Activated naive CD4-positive, alpha-beta T cell treated with anti-CD3 and anti-CD28 coated beads, Interleukin-2, amount 10 ng/mL, durations not matched to agents 7 days and 5 days (primary cell): ENCODE measurements at places on chromosomes 16 and 17.

- DNase-seq, result no peak
These were observed 80.2 kb upstream of the COX10 start for GRCh38 chr17:13989138-13989537.

DNA sequence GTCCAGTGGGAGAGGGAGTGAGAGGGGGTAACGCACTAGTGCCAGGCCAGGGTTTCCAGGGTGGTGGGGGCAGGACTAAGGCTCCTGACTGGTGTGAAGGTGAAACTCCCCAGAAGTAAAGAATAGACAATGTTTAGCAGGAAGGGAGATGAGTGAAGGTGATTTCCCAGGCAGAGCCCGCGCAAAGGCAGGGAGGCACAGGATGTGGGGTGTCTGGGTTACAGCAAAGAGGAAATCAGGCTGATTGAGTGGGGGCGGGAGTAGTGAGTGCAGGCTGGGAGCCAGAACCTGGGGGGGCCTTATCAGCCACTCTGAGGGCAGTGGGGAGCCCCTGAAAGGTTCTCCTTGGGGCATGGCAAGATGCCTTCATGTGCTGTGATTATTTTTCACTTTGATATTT, 167.5 kb downstream of the UTP18 start:
- DNase-seq, result peak; percentile 81

DNA sequence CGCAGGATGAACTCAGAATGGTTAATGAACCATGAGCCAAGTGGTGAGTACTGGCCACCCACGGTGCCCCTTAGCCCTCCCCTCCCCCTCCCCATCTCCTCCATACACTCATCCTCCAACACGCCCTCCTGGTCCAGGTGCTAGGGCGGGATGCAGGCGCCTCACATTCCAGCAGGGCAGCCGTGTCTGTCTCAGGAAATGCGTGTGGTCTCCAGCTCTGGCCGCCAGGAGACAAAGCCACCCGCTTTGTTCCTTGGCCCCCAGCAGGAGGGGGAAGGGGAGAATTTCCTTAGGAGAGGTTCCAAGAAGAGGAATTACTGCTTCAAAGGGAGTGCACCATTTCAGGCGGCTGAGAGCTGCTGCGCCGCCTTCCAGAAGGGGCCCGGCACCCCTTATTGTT, 29.7 kb upstream of the RMI2 start:
- DNase-seq, result no peak

GRCh38 chr16:48818257-48818656, 208.3 kb upstream of the N4BP1 start:
- no peak for DNase-seq

DNA sequence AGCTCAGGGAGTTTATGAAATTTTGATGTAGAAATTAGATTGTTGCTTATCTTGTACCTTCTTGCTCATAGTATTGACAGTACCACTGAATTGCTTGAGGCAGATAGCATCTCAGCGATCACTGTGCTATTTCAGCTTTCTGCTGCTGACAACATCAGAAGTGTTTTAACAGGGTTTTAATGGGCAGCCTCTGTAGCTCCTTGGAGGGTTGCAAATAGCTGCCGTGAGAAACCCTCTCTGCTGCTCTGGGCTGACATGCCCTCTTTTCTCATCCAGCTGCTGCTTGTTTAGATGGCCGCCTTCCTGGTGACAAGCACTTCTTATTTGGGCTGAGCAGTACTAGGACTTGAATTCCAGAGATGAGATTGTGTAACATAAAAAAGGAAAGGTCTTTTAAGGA, 180.2 kb upstream of the TBX2 start:
- DNase-seq, result no peak

- no peak for DNase-seq
These were observed 19.2 kb upstream of the USP22 start for GRCh38 chr17:21061971-21062526.

- DNase-seq, result no peak
These were observed 20.7 kb upstream of the C16orf78 start for GRCh38 chr16:49352892-49353291.

- DNase-seq, result no peak
These were observed 27.3 kb downstream of the CIBAR2 start for GRCh38 chr16:85084841-85085510.

- no peak for DNase-seq
These were observed 56.7 kb downstream of the TBX4 start for GRCh38 chr17:61508912-61509311.

DNA sequence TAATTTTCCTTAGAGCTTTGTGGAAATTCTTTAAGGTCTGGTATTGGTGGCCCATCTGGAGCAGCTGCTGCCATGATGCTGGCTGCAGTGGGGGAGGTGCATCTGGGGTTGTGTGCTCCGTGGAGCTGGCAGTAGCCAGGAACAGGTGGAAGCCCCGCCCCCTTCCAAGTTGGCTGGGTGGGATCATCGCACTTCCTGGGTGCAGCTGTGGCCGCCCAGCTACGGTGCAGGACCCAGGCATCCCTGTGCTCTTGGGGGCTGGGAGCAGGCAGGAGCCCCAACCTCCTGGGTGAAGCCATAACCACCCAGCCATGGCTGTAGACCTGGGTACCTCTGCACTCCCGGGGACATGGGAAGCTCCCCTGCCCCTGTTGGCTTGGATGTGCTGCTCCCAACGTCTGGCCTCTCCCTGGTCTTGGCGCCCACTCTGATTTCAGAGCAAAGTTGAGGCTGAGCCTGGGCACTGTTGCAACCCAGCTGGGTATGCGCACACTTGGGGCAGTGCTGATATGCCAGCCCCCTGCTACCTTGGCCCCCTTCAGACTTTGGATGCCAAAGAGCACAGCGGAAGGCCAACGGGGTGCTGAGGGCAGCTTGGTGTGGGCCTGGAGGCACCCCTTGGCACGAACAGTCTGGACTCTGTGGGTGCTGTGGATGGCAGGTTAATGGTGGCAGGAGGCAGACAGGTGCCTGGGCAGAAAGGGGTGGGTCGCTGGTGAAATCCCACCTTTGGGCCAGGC, 145.2 kb downstream of the MYO1D start:
- no peak for DNase-seq

- DNase-seq, result no peak
These were observed 6.9 kb downstream of the KRT31 start for GRCh38 chr17:41390411-41390938.

DNA sequence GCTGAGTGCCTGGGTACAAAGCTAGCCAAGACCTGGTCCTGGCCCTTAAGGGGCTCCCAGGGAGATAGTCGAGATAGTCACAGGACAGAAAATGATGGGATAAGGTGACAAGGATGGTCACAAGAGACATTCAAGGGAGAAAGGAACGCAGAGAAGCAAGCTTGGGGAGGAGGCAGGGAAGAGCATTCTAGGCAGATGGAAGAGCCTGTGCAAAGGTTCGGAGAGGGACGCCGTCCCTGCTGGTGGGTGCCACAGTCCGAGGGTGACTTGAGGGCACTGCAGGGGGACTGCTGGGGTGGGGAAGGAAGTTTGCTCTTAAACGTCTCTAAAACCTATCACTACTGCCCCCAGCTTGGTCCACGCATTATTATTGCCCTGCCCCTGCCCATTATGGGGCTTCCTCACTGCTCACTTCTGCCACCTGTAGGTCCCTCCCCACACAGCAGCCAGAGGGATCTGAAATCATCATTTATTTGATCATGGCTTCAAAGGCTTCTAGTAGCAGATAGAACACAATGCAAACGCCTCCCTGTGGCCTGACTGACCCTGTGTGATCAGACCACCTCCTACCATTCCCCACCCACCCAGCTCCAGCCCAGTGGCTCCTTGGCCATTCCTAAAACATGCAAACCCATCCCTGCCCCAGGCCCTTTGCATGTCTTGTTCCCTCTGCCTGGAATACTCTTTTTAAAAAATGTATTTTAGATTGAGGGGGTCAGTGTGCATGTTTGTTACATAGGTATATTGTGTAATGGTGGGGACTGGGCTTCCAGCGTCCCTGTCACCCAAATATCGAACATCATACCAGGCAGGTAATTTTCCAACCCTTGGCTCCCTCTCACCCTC, 60.3 kb downstream of the RMI2 start:
- peak; percentile 78 for DNase-seq

DNA sequence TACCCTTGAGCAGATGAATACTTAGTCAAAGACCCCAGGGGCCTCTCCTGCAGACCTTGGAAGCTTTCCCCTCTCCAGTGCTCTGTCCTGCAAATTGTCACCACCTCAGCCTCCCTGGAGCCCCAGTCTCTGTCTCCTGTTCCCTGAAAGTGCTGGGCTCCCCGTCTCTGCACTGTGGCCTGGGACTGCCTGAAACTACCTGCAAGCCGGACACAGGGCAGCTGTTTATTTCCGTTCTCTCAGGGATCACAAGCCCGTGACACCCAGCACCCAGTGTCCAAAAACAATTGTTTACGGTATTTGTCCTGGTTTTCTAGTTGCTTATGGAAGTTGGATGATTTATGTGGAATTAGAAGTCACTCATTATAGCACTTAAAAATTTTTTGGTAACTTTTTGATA, 81.6 kb upstream of the CHMP6 start:
- no peak for DNase-seq

DNA sequence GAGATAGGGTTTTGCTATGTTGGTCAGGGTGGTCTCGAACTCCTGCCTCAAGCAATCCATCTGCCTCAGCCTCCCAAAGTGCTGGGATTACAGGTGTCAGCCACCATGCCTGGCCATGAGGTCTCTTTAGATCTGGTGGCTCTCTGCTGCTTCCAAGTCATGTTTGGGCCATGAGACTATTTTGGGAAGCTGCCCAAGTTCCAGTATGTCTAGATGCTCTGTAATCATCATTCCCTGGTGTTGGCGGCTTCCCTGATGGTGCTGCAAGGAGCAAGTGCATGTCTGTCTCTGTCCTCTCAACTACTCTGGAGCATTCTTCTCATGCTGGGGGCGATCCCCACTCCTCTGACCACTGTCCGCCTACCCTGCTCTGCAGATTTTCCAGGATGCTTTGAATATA, 6.4 kb upstream of the ODF4 start:
- no peak for DNase-seq

DNA sequence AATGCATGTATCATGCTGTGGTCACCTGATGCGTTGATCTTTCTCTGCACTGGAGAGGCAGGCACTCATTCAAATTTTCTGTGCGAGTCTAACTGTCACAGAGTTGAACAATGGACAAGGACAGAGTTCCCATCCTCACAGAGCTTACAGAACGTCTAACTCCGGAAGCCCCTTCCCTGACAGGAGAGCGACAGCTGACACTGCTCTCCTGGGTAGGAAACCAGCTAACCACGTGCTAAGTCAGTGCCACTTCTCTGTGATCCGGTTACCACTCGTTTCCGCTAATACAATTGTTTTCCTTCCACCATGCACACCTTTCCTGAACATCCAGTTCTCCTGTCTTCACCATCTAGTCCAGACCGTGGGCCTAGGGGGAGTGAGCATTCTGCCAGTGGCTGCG, 11.3 kb downstream of the KLHDC4 start:
- no peak for DNase-seq

- DNase-seq, result no peak
These were observed 293.8 kb downstream of the HS3ST3B1 start for GRCh38 chr17:14594690-14595089.

GRCh38 chr16:85353839-85354685, 241.8 kb upstream of the CIBAR2 start:
- no peak for DNase-seq

DNA sequence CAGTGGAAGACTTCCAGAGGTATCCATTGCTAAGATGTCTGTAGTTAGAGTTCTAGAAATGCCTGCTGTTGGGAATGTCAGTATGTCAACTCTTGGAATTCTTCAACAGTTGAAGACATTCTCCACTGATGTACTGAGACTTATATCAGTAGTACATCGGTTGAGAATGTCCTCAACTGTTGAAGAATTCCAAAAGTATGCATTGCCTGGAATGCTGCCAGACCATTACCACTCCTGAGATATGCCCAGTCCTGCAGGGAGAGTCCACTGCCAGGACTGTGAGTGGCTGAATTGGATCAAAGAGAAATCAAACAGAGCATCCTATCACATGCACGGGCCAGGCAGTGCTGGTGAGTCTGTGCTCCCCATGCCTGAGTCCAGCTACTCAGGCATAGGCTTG, 42.0 kb downstream of the IL21R start:
- no peak for DNase-seq

GRCh38 chr16:67656344-67657016, 3.6 kb downstream of the ACD start:
- DNase-seq, result no peak

DNA sequence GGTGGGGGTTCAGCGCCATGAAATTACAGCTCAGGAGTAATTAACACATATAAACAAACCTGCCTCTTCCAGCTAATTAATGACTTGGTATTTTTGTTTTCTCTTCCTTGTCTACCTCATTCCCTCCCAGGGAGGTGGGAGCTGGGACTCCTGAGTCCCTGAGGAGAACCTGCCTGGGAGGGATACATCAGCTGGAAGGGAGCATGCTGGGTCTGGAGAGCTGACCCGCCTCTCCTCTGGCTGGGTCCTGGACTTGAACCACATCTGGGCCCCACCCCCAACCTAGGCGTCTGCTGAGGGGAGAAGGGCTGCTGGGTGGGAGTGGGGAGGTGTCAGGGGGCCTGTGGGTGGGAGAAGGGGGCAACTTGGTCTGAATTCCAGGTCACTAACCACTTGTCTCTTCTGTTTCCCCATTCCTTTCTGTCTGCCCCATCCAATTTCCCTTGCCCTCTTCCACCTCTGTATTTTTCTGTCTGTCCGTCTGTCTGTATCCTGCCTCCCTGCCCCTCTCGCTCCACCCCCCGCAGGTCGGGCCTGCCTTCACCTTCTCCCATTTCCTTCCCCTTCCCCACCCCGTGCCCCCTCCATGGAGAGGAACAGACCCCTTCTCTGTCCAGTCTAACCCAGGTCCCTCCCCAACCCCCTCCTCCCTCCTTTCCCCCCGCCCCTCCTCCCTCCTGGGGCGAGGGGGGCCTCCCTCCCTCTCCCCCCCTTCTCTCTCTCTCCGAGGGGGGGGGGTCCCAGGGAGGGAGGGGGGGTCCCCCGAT, at the start of gene NLGN2:
TSS of gene NLGN2 (plus strand) at position 361 of the 767 bp plus-strand sequence. CDS start 411 bp downstream, outside the sequence.
- DNase-seq, result no peak

- no peak for DNase-seq
These were observed 35.4 kb downstream of the SPAG9 start for GRCh38 chr17:51085150-51085805.

DNA sequence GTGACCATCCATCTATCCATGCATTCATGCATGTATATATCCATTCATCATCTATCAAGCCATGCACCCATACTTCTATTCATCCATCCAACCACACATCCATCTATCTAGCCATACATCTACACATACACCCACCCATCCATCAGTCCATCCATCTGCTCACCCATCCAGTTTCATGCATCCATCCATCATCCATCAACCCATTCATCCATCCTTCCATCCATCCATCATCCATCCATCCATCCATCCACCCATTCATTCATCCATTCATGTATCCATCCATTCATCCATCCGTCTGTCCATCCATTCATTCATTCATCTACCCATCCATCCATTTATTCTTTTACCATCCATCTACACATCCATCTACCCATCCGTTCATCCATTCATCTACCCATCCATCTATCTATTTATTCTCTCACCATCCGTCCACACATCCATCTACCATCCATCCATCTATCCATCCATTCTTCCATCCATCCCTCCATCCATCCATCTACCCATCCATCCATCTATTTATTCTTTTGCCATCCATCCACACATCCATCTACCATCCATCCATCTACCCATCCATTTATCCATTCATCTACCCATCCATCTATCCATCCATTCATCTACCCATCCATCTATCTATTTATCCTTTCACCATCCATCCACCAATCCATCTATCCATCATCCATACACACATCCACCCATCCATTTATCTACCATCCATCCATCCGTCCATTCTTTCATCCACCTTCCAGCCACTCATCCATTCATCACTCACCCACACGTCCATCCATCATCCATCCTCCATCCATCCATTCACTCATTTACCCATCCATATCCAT, 3.2 kb downstream of the CCL17 start:
- no peak for DNase-seq

GRCh38 chr17:700504-701094, 14.0 kb downstream of the VPS53 start:
- DNase-seq, result no peak

GRCh38 chr17:31674717-31675349, 184.2 kb downstream of the COPRS start:
- DNase-seq, result no peak
